HFF-Myc (cell line): ENCODE measurements at places on chromosomes 16 and 17.

- DNase-seq: no peak
Observed at GRCh38 chr16:57470711-57471110, 8.2 kb downstream of the POLR2C start.

DNA sequence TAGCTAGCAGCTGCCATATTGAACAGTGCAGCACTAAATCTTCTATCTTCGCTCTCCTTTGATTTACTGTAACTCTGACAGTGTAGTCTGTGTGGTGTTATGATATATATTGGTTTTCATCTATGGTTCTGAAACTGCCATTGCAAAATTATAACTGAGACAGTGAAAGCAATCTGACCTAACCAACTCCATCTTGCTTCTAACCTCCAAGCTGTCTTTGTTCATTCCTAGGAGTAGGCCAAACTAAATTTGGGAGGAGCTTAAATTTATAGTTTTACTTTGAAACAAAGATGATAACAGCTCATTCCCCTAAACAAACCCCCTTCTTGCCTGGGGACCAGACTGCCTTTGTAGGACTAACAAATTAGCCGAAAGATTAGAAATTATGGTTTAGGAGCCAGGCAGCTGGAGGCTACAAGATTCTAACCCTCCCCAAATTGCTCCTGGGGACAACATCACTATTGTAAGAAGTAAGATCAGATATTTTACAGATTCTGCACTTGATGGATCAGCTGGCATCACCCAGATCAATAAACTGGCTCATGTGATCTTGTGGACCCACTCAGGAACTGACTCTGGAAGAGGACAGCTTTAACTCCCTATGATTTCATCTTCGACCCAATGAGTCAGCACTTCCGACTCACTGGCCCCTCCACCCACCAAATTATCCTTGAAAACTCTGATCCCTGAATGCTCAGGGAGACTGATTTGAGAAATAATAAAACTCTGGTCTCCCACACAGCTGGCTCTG is 47.0 kb upstream of the FBXO47 start:
- DNase-seq: no peak

DNA sequence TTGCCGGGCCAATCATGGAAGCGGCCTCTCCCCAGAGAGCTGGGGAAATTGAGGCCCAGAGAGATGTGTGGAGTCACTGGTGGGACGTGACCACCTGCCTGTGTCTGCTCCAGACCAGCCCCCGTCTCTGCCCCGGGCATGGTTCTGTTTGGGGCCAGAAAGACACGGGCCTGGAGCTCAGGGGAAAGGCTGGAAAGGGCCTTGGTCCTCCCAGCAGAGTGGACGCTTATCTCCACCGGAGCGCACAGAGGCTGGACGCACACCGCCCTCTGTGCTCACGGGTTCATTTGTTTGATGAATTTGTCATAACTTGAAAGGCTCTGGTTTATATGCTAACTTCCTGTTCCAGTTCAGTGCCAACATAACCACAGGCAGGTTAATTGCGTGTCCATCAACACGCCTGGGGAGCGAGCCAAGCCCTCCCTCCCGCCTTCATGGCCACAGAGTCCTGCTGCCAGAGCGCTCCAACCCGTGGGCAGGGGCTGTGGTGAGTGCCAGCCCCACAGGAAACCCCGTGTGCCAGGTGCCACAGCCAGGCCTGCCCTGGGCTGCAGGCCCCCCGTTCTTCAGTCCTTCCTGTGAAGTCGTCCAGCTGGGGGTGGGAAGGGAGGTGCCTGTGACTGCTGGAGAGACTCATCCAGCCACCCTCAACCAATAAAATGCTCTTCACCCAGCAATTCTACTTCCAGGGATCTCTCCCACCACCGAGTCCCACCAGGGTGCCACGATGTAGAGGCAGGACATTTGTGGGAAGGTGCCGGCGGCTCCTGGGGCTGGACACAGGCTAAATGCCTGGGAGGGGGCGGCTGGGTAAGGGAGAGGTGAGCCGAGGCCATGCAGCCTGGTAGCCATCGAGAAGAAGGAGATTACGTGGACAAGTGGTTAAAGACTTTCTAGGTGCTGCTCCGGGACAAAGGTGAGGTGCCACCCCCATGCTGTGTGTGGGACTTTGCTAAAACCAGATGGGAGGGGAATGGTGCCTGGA is 29.4 kb upstream of the BAHCC1 start:
- no peak for DNase-seq

DNA sequence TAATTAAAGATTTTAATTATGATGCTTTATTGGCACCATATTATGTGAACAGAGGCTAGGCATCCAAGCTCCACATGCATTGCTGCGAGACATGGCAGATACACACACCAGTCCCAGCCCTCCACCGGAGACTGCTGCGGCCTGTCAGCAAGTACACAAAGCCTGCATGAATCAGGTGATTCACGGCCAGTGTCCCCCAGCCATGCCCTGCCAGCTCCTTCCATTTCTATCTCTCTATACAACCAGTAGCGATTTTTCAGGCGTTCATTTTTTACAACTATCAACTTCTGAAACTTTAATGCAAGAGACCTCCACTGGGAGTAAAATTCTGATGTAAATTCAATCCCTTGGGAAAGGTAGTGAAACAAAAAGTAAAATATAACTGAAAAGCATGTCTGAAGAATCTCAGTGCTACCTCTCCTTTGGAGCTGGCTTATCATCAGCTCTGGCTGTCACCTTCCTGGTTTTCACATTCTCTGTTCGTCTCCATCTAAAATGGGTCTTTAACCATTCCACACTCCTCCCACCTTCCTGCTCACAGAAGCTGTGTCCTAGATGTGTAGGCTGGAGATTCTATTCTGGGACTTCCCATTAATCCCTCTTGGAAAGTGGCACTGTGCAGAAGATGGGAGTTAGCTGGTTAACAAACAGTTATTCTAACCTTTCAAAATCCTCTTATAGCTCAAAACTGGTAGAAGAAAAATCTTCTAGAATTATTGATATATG is 32.2 kb downstream of the HS3ST3A1 start:
- no peak for DNase-seq

- DNase-seq: no peak
Observed at GRCh38 chr16:52861614-52862022, 191.1 kb downstream of the CHD9NB start.

DNA sequence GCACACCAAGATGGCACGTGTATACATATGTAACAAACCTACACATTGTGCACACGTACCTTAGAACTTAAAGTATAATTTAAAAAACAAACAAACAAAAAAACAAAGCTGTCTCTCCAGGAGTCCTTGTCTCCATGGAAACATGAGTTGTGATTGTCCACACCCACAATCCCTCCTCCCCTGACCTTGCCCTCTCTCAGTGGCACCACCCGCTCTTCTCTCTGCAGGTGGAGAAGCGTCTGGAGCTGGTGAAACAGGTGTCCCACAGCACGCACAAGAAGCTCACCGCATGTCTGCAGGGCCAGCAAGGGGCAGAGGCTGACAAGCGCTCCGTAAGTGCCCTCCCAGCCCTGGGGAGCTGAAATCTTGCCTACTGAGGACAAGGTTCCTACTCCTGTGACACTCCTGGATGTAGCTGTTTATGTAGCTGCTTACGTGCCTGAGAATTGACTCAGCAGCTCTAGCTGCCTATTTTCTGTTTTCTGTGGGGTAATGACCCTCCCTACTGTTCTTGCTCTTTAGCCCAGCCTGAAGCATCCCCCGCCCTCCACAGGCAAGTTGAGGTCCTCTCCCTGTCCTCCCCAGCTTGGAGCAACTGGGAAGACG is 107.0 kb downstream of the ARHGAP44 start:
- DNase-seq: no peak

DNA sequence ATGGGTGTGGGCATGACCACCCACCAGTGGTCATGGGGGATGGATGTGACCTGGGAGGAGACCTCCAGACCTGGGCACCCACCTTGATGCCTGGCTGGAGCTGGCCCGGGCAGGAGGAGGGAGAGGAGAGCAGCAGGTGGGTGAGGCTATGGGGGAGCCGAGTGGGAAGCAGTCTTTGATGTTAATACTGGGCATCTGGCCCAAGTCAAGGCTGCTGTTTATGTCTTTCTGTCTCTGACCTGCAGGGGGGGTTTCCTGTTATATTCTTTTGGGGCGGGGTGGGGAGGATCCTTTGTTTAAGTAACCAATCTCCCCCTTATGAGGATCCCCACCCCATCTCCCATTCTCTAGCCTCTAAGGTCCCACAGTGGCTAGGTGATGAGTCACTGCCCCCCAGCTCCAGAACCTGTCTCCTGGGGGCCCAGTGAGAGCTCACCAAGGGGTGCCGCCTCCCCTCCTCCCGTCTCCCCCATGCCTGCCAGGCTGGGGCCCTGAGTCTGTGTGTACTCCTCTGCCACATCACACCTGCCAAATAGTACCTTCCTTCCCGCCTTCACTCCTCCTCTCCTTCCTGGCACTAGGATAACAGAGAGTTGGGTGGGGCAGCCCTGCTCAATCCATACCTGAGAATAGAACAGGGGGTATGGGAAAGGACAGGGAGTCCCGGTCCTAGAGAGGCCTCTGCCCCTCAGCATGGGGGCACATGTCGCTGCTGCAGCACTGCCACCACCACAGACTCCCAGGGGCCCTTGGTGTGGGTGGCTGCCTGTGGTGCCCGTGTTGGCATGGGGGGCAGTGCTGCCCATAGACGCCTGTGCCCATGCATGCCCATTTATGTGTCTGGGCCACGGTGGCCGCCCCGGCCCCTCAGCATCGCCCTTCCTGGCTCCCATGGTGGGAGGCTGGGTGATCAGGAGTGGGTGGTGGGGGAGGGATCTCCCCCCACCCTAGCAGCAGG is 7.3 kb downstream of the THRA start:
- DNase-seq: no peak

DNA sequence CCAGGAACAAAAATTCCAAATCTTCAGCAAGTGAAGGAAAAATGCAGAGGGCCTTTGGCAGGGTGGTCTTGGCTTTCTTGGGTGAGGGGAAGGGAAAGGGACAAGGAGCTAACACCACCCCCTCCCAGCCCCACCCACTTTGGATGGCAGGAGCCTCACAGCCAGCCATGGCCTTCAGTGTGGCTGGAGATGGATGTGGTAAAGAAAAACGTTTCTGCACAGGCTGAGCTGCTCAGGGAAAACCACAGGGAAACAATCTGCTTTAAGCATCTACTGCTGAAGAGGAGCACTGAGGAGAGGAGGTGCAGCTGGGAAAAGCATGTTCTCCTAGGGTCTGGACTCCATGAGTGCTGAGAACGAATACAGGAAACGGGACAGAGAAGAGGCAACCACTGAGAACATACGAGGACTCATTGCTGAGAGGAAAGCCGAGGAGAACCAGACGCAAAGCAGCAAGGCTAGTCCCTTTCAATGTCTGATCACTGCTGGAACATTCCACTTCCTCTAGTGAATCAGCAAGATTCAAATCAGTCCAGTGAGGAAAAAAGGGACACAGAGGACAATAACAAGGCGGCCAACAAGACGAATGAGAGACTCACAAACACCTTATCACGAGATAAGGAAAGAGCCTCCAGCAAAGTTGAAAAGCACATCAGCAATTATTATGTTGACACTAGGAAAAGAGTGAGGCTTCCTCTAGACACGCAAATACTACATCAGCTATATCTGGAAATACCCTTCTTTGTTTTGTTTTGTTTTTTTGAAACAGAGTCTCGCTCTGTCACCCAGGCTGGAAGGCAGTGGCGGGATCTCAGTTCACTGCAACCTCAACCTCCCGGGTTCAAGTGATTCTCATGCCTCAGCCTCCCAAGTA is 41.7 kb downstream of the ZZEF1 start:
- DNase-seq: peak; percentile 7

- DNase-seq: no peak
Observed at GRCh38 chr16:49647673-49648072, 208.2 kb downstream of the ZNF423 start.

DNA sequence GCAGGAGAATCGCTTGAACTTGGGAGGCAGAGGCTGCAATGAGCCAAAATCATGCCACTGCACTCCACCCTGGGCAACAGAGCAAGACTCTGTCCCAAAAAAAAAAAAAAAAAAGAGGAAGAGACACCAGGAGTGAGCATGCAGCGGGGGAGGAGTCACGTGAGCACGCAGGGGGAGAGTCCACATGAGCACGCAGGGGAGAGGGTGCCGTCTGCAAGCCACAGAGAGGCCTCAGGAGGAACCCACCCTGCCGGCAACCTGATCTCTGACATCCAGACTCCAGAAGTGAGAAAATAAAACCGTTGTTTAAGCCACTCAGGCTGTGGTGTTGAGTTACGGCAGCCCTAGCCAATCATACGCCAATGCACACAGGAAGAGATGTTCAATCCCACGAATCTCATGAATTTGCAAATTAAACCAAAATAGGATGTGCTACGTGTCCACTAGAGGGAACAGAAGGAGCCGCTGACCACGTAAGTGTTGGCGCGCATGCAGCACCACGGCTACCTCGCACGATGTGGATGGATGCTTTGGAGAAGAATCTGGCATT is 42.2 kb downstream of the CCDC57 start:
- no peak for DNase-seq

- DNase-seq: no peak
Observed at GRCh38 chr17:73107191-73107590, 14.7 kb upstream of the SLC39A11 start.

DNA sequence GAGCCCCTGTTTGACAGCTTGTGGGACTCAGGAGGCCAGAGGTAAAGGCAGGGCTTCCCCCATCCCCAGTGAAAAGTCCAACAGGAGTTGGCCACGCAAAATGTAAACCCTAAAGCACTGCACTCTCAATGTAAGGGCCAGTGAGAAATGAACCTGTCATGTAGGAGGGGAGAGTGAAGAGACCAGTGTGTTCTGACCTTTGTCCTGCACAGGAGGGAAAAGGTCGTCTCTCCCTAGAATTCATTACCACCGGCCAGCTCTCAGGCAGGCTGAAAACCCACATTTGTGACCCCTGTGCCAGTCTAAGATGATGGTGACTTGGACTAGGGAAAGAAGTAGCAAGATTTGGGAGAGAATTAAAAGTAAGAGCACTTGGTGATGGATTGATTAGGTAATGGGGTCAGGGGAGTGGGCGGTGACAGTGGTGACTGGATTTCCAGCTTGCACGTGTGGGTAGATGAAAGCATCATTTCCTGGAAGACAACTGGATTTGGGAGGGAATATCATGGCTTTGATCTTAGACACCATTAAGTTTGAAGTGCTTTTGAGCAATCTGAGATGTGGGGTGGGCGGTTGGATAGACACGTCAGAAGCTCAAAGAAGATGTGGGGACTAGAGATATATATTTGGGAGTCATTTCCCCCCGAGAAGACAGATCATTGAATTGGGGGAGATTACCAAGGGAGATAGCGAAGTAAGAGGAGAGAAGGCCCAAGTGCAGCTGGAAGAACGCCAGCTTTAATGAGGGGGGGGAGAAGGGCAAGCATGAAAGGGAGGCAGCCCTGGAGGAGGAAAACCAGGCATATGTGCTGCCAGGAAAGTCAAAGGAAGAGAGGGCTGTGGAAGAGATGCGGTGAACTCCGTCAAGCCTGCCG is 119.5 kb downstream of the NTN1 start:
- no peak for DNase-seq
